SW480 (cell line): ENCODE measurements at places on chromosomes 7 and 10.
A peak's percentile ranks its signal among the peaks of the same experiment; 100 is the strongest.

DNA sequence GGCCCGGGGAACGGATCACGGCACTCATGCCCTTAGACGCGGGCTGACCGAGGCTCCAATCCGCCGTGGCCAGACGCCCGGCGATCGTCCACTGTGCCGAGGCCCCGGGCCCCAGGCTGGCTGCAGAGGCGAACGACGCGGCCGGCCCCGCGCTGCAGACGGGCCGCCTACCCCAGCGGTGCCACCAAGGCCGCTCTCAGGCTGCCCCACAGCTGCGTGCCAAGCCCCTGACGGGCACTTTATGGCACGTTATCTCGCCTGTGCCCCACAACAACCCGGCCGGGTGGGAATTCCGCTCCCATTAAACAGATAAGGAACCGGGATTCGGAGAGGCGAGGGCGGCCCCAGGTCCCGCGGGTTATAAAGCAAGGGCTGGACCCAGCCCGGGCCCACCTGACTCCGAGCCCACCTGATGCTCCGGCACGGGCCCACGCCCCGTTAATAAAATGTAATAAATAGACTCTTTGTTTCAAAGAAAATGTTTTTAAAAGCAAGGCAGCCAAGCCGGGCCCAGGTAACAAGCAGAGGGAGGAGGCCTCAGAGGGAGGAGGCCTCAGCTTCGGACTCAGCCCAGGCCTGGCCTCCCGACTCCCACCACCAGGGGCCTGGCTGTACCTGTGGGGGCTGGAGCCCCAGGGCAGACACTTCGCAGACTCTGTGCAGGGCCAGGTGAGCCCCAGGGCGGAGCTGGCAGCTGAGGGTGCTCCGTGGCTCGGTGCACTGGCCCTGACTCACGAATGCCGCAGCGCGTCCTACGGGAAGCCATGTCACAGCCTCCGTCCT is 79.7 kb downstream of the FOXL3 start:
- peak; percentile 95 for DNase-seq

DNA sequence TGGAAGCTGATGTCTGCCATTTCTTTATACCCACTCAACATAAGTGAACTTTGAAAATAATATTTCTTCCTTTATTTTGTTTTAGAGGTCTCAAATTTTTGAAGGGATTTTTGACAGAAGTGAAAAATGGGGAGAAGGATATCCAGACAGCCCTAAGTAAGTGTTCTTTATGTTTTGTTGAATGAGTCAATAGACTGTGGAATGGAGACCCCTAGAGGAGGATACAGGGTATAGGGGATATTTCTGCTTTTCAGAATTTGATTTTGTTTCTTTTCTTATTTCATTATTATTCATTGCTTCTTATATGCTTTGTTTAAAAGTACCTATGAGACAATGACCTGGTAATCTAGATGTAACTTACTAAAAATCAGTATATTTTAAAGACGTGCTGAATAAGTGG is 34.4 kb downstream of the PLEKHA8 start:
- peak; percentile 73 for DNase-seq

DNA sequence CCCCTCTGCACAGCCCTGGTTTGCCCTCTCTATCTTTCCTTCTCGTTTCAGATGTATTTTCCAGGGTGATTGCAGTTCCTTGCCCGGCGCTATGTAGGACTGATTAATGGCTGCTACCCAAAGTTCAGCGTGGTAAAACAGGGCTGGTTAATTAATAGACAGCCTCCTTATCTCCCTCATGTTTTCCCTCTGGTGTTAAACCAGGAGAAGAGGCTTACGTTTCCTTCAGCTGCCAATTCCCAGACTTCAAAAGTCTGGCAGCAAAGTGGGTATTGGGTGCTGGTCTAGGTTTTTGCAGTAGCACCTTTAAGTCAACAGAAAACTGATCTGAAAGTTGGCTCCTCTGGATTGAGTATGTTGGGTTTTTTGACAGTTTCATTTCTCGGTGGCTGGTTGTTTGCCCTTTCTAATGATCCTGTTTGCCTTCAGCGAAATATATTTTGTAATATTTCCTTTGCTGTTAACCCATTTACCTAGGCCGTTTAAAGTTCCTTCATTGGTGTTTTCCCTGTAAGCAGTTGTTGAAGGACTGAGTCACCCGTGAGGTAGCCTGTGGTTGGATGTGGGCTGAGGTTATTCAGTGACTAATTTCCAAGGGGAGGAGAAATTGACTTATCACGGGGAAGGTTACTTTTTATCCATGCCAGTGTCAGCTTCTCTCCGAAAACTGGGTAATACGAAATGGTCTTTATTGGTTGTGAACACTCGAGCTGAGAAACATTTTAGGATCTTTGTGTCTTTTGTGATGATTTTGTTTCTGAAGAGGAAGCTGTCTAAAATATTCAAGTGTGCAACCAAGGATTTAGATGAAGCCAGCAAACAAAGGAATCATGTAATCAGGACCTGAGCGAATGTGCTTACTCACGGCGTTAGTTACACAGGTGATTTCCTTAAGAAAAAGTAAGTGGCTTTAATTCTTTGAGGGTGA is 257.2 kb downstream of the KIAA1217 start:
- peak; percentile 90 for DNase-seq

DNA sequence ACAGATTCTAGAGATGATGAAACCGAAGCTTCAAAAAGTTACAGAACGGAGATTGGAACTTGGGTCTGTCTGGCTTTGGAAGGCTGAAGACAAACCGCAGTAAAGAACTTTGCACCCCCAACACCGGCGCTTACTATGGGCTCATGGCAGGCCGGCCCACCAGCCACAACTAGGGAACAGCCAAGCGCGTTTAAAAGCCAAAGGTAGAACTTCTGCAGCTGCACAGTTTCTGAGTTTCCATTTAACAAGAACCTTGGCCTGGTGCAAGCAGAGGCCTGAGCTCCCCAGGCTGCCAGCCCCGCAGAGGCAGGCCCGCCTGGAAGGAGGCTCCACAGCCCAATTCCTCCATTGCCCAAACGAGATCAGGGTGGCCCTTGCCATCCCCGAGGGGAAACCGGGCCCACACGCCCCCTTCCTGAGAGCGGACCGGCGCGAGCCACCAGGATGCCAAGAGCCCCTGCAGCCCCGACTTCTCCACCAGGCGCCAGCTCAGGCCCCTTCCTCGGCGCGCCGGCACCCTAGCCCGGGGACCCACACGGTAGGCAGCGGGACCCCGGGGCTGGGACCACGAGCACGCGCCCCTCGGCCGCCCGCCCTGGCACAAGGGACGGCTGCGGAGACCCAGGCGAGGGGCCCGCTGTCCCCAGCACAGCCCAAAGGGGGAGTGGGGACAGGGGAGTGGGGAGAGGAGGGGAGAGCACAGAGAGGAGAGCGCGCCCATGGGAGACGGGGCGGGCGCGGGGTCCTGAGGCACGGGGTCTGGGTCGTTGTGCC is 566 bp downstream of the MAD1L1 start:
- DNase-seq: no peak

DNA sequence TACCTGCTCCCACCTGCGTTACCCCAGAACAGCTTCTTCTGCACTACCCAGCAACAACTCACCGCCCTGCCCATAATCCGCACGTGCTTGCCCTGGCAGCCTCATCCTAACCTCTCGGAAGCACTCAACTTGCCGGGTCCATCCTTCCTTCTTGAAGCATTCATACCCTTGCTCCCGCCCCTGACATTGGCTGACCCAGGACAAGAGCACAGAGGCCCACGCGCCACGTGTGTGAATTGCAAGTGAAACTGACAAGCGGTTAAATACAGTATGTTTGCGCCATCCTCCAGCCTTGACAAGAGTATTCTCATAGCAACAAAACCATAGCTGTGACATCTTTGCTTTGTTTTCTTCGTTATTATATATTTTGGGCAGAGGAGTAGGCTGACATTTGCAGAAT is 10.9 kb upstream of the OCM start:
- DNase-seq: no peak

DNA sequence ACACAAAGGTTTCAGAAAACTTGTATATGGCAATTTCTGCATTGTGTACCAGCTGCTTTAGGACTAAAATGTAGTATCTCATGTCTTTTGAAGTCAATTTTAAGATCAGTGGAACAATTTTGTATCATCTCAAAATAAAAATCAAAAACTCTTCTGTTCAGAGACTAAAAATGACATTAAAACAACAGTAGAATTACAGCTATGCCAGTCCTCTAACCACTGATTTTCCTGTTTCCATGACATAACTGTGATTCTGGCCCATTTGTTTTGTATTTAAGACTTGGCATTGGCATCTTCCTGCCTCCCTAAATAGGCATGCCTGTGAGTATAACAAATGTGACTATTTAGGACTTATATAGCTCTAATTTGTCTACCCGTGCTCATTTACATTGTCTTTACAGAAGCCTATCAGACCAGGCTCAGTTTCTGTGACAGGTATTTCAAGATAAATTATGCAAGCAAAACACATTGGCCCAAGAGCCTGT is 29.1 kb upstream of the VPS41 start:
- DNase-seq: no peak

- DNase-seq: no peak
These were observed 33.9 kb upstream of the XPNPEP1 start for GRCh38 chr10:109957092-109957797.

DNA sequence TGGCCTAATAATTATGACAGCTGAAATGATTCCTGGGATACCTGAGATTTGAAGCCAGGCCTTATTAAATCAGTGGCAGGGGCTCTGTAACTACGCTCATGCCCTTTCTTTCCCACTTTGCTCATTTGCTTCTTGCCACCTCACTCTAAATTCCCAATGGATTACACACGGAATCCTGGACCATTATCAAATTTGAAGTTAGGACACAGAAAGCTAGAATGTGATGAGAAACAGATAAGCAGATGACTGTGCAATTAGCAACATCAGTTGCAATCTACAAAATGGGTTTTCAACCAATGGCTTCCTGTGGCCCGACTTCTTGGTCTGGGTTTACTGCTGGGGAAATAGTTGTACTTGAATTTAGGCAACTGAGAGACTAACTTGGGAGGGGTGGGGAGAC is 374.3 kb downstream of the INHBA start:
- DNase-seq: no peak

GRCh38 chr10:76291175-76291574 is 859.8 kb downstream of the LRMDA start:
- DNase-seq: no peak

DNA sequence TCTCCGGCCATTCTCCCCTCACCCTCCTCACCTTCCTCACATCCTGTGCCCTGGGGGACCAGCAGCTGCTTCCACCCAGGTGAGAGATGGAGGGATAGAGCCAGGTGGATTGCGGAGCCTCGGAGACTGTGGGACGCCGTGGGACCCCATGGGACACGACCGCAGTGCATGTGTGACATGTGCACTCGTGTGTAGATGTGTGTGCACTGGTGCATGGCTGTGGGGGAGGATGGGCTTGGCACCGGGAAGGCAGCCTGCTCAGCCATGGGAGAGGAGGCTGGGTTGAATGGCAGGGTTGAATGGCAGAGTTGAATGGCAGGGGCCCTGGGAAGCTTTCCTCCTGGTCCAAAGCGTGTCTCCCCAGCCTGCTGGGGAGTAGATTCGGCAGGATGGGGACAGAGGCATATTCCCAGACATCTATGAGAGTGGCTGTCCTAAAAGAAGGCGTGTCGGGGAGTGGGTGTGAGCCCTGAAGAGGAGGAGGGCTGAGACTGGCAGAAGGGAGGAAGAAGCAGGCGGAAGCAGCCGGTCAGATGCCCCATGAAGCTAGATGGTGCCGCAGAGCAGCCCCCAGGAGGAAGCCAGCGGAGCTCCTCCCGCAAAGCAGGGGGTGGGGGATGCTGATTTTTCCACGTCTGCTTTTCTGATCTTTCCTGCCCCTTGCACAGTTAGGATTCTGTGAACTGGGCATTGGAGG is 815 bp downstream of the GIMAP8 start:
- no peak for DNase-seq

DNA sequence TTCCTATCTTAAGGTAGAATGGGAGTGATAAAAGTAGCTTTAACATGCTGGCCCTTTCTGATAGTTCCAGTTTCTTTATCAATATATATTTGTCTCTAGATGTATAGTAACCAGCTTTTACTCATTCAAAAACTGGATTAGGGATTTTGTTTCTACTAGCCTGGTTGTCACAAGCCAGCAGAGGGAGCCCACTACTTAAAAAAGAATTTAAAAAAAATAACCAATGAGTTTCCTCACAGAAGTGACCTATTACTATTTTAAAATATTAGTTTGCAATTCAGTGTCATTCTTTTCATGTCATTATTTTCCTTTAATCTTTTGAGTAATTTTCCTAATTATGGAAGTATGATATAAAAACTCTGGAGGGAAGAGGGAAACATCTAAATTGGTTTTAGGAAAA is 142.1 kb downstream of the PHTF2 start:
- DNase-seq: peak; percentile 67

- peak; percentile 47 for DNase-seq
These were observed at the start of gene IGFBP1 for GRCh38 chr7:45888185-45888992. Gene IGFBP1 (plus strand): TSS chr7:45888488. CDS start chr7:45888653, 165 bp downstream.

GRCh38 chr10:109727436-109727835 is 195.9 kb downstream of the XPNPEP1 start:
- DNase-seq: no peak

- DNase-seq: no peak
These were observed 125.3 kb downstream of the RAB11FIP2 start for GRCh38 chr10:117921421-117921820.

DNA sequence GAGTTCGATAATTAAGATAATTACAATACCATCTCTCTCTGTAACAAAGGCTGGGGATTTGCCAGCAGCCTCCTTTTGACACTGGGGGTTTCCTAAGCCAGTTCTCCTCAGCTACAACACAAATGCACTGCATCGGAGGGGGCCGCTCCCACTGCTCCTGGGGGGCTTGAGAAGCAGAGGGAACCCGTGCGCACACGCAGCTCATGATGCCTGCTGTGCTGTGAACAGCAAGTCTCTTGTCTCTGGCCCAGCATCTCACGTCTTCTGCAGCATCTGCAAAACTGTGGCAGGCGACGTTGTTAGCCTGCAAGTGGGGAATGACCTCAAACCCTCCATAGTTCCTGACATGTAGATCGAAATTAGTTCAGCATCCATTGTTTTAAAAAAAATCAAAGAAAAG is 5.5 kb downstream of the VIPR2 start:
- no peak for DNase-seq

GRCh38 chr10:8150401-8150905 is 96.0 kb downstream of the GATA3 start:
- DNase-seq: no peak

GRCh38 chr7:20913853-20914252 is 127.2 kb upstream of the SP8 start:
- no peak for DNase-seq

DNA sequence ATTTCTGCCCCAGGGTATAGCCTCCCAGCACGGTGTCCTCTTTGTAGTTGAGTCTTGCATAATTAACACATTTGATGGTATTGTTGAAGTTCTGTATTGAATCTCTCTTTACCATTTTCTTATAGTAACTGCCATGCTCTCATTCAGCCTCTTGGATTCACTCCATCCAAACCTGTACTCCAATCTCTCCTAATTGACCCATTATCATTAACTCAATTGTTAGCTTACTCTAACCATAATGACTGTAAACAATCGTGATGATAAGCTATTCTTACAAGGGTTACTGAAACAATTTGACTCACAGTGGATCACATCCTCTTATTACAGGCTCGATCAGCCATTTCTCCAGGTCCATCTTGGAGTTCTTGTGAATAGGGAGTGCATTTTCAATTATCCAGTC is 191.9 kb upstream of the AGK start:
- DNase-seq: no peak

- no peak for DNase-seq
These were observed 133.7 kb upstream of the SEMA3E start for GRCh38 chr7:83782628-83783027.

- peak; percentile 35 for DNase-seq
These were observed 46.5 kb downstream of the TMEM106B start for GRCh38 chr7:12257582-12257981.
